Frontal cortex (tissue), 4 donors: ENCODE measurements at places on chromosomes 2 and 18.
A peak's percentile ranks its signal among the peaks of the same experiment; 100 is the strongest.

DNA sequence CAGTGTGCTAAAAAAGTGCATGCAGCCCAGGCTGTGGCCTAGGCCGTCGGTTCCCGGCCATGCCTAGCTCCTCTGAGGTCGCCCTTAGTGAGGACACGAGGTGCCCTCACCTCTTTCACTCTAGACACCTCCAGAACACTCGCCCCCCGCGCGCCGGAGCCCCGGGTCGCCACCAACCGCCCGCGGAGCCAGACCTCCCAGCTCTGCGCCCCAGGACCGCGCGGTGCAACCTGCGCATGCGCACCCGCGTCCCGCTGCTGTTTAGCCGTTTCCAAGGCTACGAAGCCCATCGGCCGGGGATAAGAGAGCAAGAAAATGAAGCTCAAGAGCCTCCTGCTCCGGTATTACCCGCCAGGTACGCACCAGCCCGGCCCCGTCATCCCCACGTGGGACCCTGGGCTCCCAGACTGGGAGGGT is at the start of gene DAW1:
Gene DAW1 (plus strand): TSS at position 257 of the 417 bp plus-strand sequence. CDS start 59 bp downstream, at position 316.
- peak; percentile 74 for DNase-seq

DNA sequence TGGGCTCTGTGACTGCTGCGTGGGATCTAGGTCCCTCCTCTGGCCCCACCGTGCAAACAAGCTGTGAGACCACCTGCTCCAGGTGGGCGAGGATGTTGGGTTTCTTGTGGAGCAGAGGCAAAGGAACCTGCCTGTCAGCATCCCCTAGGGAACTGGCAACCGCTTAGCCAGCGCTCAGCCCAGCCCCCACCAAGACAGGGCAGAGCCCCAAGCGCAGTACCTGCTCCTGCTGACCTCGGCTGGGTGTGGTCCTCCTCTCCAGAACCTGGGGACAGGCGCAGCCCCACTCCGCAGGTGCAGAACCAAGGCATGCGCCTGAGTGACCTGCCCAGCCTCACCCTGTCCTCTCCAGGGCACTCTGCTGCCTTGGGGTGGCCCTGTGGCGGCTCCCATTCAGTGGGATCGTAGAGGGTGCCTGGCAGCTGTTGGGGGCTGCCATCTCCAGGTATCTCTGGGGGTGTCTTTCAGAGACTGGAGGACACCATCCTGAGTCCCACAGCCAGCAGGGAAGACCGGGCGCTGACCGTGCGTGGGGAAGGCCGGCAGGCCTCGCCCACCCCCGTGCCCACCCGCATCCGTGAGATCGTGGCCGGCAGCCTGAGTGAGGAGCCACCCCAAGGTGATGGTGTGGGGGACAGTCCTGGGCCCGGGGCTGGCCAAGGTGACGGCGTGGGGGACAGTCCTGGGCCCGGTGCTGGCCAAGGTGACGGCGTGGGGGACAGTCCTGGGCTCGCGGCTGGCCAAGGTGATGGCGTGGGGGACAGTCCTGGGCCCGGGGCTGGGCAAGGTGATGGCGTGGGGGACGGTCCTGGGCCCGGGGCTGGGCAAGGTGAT is 12.3 kb downstream of the CROCC2 start:
- no peak for DNase-seq

- DNase-seq, result peak; percentile 49
Measured at GRCh38 chr18:76494231-76495005, 624 bp downstream of the ZNF516 start.

- DNase-seq, result no peak
Measured at GRCh38 chr2:69449906-69450305, 12.7 kb upstream of the NFU1 start.

GRCh38 chr18:63162271-63163014 is 157.1 kb downstream of the BCL2 start:
- no peak for DNase-seq

DNA sequence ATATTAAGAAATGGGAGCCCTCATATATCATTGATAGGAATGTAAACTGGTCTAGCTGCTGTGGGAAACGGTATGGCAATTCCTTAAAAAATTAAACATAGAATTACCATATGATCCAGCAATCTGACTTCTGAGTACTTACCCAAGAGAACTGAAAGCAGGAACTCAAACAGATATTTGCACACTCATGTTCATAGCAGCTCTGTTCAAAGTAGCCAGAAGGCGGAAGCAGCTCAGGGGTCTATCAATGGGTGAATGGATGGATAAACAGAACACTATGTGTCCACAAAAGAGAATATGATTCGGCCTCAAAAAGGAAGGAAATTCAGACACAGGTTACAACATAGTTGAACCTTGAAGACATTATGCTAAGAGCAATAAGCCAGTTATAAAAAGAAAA is 135.7 kb upstream of the NDUFV2 start:
- no peak for DNase-seq

GRCh38 chr2:196170606-196171247 is 651 bp downstream of the STK17B start:
- DNase-seq, result peak; percentile 27

DNA sequence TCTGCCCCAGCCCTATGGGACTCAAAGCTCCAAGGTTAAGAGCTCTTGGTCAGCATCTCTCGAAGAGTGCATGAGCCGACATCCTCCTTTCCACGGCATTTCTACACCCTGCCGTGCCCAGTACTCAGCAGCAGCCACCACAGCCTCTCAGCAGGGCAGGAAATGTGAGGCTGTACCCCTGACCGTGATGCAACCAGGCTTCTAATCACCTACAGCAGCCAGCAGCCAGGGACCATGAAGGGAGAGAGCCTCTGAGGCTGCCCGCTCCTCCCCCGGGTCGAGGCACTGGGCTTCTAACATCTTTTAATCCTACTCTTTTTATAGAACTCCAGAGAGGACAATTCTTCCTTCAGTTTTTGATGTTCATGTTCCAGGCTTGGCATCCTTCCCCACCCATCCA is 6.5 kb downstream of the CYS1 start:
- no peak for DNase-seq

GRCh38 chr2:13260402-13260801 is 543.7 kb downstream of the TRIB2 start:
- no peak for DNase-seq

GRCh38 chr2:25421289-25421688 is 79.6 kb upstream of the DNMT3A start:
- no peak for DNase-seq

GRCh38 chr2:8806885-8807704 is 30.3 kb downstream of the KIDINS220 start:
- no peak for DNase-seq

GRCh38 chr2:25483607-25484266 is 142.0 kb upstream of the DNMT3A start:
- no peak for DNase-seq

GRCh38 chr2:36650031-36650829 is 46.3 kb upstream of the VIT start:
- DNase-seq, result no peak

GRCh38 chr2:62180975-62181374 is 14.9 kb upstream of the B3GNT2 start:
- no peak for DNase-seq

DNA sequence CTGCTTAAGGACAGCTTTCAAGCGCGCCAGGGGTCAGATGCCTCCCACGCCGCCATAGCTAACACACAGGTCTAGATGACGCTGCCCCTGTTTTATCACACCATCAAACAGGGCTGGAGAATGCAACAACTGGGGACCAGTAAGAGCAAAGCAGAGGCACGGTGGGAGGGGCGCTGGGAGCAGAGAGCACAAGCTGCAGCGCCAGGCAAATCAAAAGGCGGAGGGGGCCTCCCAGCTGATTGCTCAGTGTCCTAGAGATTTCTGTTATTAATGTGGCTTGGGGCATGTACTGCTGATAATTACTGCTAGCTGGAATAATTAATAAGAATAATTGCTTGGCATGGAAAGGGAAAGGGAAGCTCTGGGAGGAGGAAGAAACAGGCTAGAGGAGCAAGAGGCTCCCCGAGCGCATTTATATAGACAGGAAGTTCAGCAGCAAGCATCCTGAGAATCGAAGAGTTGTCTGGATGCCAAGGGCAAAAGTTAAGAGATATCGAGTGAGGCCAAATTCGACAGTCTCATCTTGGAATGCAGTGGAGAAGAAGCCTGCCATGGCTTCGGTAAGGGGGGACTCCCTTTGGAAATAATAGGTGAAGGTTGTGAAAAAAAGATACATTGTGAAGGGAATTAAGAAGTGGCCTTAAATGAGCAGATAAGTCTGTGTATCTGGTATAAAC is 104.5 kb upstream of the ZNF521 start:
- no peak for DNase-seq
